ENCODE measurements at places on chromosomes 6 and 20. TPM values are rescaled to one million over a fixed set of nuclear protein-coding genes. Genes with fewer than 3 reads are reported as not detected.
A peak's percentile ranks its signal among the peaks of the same experiment; 100 is the strongest.

DNA sequence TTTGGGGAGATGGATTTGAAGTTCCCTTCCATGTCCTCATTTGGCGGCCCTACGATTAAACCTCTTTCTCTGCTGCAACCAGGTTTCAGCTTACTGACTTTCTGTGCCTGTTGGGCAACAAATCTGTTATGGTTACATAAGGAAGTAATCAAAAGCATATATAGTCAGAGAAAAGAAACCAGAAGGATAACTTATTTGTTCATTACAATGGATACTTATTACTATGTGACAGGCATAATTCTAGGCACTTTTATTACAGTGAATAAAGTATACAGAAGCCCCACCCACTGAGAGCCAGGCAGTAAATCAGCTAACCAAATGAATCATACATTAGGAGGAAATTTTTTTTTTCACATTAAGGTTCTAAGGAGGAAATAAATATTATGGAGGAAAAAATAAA lies 9.6 kb upstream of the TRIM31 start:
- no peak for DNase-seq

- peak; percentile 76 for DNase-seq
Measured at GRCh38 chr6:54335871-54336270, 27.6 kb downstream of the TINAG start.

SPTLC3 gene
- total RNA-seq = 8.3 TPM

- DNase-seq = no peak
Measured at GRCh38 chr6:13278991-13279390, 49.3 kb downstream of the TBC1D7 start.

- DNase-seq = no peak
Measured at GRCh38 chr6:72182337-72183246, 296.2 kb downstream of the RIMS1 start.

PDE10A gene
- total RNA-seq = 0.32 TPM

ALDH5A1 gene
- 11.3 TPM for total RNA-seq

HLA-DRB1 gene
- total RNA-seq = 0.17 TPM

OR2H2 gene
- total RNA-seq = not detected

GRCh38 chr20:37596890-37597536 lies 69.3 kb upstream of the BLCAP start:
- no peak for DNase-seq

DNA sequence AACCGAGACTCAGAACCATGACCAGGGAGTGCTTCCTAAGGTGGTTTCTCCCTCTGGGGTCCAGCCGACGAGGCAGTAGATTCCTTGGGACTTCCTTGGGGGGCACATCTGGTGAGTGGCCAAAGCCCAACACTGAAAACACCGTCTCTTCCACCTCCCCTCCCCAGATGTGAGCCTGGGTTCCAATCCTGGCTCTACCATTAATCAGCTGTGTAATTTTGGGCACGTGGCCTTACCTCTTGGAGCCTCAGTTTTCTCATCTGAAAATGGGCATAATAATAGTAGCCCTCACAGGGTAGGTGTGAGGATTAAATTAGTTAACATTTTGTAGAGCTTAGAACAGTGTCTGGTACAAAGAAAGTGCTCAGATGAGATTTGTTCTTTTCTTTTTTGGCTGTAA lies 5.5 kb downstream of the FAM110A start:
- no peak for DNase-seq

- no peak for DNase-seq
Measured at GRCh38 chr20:32352121-32352720, 5.9 kb upstream of the ASXL1 start.

- DNase-seq = no peak
Measured at GRCh38 chr6:41122918-41123317, 31.2 kb downstream of the TREML1 start.

XKR7 gene
- total RNA-seq = 8.1 TPM

DNA sequence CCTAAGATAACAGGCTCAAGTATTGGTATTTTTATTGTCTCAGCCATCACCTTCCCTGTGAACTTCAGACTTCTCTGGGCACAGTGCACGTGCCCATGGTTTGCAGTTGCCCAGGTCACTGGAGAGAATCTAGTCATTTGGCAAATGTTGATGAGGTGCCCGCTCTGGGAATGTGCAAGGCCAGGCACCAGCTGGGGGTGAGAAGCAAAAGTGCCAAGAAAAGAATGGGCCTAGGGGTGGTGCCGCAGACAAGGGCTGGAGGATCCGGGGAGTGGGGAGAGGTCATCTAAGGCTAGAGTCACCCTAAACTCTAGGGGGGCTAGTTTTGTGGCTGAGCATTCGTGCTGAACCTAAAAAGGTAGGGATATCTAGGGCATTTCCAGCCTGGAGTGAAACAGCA lies 57.0 kb upstream of the VSTM2L start:
- DNase-seq = no peak

GRCh38 chr20:11329271-11329670 lies 588.4 kb upstream of the BTBD3 start:
- DNase-seq = peak; percentile 25

GRCh38 chr20:3051385-3052019 lies 5.7 kb downstream of the MRPS26 start:
- DNase-seq = no peak

OPRM1 gene
- total RNA-seq = not detected

DNA sequence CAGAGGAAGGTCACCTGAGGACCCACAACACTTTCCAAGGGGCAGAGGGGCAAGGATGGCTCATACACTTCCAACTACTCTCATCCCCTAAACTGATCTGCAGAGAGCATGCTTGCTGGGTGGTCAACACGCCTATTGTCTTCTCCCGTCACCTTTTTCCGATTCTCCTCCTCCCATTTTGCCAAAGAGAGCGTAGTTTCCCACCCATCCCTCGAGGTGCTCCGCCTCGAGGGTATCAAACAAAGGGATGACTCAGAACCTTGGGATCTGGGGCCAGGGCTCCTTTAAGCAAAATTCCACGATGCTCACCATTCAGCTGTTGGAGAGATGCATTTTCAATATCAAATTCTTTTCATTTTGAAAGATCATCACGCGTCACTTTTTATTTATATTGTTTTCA lies 507.5 kb upstream of the SULF2 start:
- DNase-seq = no peak

- DNase-seq = no peak
Measured at GRCh38 chr6:37704923-37705238, 7.2 kb upstream of the MDGA1 start.

- no peak for DNase-seq
Measured at GRCh38 chr20:45067558-45067957, 33.4 kb downstream of the KCNS1 start.

DNA sequence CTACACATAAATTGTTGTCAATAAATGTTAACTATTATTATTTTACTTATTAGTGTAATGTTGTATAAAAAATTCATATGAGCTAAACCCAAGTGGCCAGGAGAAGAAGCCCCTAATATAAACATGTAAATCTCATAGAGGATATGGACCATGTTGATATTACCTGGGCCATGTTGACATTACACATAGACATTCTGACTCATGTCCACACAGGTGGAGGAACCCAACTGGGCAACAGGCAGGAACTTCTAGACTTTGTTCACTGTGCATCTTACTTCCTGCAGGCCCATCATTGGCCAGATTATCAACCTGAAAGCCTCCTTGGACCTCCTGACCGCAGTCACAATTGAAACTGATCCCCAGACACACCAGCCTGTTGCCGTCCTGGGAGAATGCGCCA lies 7.2 kb downstream of the BPIFA2 start:
- no peak for DNase-seq

DNA sequence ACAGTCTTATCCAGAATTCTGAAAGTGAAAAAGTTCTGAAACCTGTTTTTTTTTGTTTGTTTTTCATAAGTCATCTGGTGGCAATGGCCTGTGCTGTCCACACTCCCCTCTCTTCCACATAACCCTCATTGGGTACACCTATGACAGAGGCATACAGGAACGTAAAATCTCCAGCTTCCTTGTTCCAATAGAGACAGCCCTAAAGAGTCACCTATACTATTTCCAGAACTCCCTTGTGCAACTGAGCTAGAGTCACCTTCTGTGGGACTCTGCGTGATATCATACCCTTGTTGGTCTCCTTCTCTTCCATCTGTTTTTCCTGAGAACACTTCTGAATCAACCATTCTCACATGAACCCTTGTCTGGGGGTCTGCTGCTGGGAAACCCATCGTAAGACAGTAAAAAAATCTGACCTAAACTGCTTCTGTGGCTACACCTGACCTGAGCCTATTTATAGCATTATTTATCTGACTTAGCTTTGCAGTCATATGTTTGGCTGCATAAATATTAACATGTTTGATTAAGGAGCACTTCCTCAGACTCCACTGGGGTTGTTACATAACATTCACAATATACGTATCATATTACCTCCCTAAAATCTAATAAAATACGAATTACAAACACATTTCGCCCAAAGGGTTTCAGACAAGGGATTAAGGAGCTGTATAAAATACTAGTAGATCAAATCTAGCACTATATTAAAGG lies 151.9 kb downstream of the PTPRT start:
- DNase-seq = no peak

DNMT3B gene
- total RNA-seq = 52.7 TPM

SAPCD1 gene
- not detected for total RNA-seq

DNA sequence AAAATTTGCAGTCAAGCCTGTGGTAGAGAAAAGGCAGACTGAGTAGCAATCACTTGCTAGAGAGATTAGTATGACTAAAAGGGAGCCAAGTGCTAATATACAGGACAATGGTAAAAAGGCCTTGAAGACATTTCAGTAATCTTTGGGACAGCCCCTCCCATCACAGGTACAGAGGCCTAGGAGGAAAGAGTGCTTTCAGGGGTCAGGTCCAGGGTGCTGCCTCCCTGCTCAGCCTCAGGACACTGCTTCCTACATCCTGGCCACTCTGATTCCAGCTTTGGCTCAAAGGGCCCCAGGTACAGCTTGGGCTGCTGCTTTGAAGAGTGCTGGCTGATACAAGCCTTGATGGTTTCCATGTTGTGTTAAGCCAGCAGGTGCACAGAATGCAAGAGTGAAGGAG lies 543.5 kb downstream of the MMUT start:
- DNase-seq = no peak

GRCh38 chr20:45291526-45291925 lies 15.1 kb upstream of the RBPJL start:
- DNase-seq = no peak

DNA sequence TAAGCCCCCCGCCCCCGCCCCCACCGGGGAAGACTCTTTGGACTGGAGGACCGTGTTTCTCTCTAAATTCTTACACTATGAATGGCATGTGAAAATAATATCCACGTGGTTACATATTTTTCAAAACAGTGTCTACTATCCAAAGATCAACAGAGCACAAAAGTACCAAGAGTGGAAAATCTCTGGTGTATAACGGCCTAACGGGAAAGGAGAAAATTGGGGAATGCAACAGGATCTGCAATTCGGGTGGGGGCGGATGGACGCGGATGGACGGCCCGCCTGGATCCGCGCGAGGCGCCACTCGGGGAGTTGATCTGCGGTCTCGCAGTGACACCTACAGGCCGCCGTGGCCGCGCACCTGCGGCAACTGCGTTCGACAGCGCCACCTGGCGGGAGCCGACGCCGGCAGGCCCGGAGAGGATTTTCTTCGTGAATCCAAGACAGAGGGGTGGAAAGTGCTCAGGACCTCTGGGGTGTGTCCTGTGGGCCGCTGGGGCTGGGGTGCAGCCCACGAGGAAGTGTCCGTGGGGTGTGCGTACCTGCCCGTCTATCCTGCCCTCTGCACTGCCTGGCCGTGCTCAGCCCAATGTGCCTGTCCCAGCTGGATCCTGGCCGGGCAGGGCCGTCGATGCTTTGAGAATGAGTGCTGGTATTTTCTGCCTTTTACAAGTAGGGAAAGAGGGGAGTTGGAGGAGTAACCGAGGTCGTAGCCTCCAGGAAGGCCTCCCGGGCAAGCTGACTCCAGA lies 18.6 kb downstream of the ANKRD60 start:
- DNase-seq = peak; percentile 59

GRCh38 chr6:22295145-22295544 lies 1.7 kb downstream of the PRL start:
- DNase-seq = no peak

GRCh38 chr6:81950877-81951276 lies 198.4 kb upstream of the TENT5A start:
- no peak for DNase-seq

- DNase-seq = no peak
Measured at GRCh38 chr6:111458670-111459232, 24.3 kb downstream of the REV3L start.

SASH1 gene
- 6.1 TPM for total RNA-seq

GRCh38 chr20:58900397-58900796 lies 47.9 kb downstream of the GNAS start:
- DNase-seq = no peak

DNA sequence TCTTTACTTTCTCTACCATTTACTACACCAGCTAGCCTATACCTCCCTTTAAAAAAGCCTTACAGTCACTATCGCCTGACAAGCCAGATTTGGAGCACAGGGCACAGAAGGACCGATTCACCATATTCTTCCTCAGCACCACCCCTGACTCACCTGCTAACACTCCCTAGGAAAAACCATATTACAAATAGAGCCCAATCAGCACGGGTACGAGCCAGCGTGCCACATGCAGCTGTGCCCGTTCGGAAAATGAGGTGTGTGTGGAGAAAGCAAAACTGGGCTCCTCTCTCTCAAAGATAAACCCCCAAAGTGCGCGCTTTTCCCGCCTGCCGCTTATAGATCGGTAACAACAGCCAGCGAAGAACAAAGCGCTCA lies 1.2 kb downstream of the SYNCRIP start:
- peak; percentile 24 for DNase-seq

APCDD1L gene
- not detected for total RNA-seq

- DNase-seq = no peak
Measured at GRCh38 chr20:21147593-21147992, 21.7 kb downstream of the KIZ start.

GRCh38 chr20:56750430-56750829 lies 121.3 kb downstream of the TFAP2C start:
- DNase-seq = no peak

SIRPB1 gene
- 10.4 TPM for total RNA-seq

DNA sequence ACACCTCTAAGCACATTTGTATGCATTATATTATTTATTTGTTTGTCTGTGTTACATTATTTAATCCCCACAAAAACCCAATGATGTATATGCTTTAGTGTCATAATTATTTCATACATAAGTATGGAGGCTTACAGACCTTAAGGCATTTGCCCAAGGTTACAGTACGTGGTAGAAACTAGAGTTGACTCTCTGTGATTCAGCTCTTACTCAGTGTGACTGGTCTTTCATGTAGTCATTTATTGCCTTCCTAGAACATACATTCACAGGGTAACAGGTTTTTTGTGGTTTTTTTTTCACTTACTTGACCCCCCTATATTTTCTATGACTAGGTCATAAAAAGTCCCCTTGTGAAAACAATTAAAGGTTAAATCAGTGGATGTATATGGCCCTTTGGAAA lies 566.8 kb downstream of the TFAP2A start:
- no peak for DNase-seq

DNA sequence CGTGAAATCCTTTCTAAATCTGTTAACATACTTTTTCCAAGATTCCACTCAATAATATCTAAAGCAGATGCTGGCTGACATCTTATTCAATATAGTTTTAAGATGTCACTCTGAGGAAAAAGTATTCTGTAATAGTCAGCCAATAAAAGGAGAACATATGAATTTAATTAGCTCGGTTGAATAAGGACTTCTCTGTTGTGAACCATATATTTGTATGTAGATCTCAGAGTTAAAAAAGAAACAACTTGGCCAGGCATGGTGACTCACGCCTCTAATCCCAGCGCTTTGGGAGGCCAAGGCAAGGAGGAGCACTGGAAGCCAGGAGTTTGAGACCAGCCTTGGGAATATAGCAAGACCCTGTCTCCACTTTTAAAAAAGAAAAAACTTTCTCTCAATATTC lies 7.4 kb upstream of the CD24 start:
- no peak for DNase-seq

SPINT4 gene
- total RNA-seq = not detected

LY86 gene
- not detected for total RNA-seq

- no peak for DNase-seq
Measured at GRCh38 chr20:37749218-37749617, 55.4 kb downstream of the CTNNBL1 start.
